ENCODE measurements at places on chromosomes 7 and 10. TPM values are rescaled to one million over a fixed set of nuclear protein-coding genes. Genes with fewer than 3 reads are reported as not detected.

DNA sequence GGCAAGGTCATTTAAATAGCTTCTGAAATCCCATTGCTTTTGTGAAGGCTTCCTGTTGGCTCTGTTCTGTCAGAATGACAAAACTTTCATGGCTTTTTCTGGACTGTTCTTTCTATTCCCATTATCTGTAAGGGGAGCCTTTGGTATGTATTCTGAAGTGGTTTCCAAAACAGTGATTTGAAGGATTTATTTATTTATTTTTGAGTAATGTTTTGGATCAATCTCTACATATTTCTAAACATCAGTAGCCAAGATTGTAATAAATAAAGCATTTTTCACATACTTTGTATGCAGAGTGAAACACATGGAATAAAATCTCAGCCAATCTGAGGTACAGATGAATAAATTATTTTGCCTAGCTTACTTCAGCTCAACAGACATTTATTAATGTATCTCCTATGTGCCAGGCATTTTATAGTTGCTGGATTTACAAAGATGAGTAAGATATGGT, 121.1 kb downstream of the BBS9 start:
- no peak for ATAC-seq

DNA sequence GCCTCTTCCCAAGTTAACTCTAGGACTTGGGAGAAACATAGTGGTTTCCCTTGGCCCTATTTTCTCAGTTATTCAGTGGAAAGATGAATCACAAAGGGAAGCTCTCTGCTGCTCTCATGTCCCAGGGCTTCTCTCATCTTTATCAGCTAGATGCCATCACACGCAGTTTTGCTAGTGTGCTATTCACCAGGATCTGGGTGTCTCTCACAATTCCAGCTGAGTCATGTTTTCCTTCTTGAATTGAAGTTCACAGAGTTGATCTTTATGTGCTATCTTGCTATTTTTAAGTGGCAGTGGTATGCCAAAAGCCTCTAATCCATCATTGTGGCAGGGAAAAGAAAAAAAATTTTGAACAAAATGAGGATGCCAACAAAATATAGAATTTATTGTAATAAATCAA, 101.3 kb downstream of the TWIST1 start:
- ATAC-seq = no peak

- peak; percentile 92 for ATAC-seq
These were observed 24.0 kb downstream of the CCSER2 start for GRCh38 chr10:84352251-84352842.

- ATAC-seq = peak; percentile 64
These were observed 197.2 kb downstream of the CRPPA start for GRCh38 chr7:16223963-16224707.

DNA sequence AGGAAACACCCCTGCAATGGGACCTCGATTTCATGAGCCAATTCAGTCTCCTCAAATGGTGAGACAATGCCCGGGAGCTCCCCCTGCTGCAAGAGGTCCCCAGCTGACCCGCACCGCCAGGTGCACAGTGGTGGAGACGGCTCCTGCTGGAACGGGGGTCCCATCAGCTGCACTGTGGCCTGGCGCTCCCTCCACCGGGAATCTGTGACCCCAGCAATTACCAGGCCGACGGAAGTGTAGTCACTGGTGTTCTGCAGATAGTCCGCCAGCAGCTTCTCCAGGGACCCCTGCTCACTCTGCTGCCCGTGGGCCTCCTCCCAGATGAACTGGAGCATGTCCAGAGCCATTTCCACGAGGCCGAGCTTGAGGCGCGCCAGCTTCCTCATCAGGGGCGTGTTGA, 64.9 kb upstream of the NKX6-2 start:
- ATAC-seq = no peak

DNA sequence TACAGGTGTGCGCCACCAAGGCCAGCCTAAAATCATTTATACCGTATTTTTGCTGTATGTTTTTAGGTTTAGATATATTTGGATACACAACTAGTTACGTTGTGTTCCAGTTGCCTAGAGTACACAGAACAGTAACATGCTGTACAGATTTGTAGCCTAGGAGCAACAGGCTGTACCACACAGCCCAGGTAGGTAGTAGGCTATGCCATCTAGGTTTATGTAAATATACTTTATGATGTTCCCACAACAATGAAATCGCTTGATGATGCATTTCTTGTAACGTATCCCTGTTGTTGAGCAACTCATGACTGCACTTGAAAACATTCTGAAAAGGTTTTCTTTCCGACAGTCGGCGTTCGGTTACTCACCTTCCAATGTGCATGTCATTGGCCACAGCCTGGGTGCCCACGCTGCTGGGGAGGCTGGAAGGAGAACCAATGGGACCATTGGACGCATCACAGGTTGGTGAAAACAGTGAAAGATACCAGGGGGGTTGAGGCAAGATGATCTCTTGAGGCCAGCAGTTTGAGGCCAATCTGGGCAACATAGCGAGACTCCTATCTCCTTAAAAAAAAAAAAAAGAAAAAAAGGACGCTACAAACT, 7.7 kb downstream of the PNLIP start:
- ATAC-seq = no peak

DNA sequence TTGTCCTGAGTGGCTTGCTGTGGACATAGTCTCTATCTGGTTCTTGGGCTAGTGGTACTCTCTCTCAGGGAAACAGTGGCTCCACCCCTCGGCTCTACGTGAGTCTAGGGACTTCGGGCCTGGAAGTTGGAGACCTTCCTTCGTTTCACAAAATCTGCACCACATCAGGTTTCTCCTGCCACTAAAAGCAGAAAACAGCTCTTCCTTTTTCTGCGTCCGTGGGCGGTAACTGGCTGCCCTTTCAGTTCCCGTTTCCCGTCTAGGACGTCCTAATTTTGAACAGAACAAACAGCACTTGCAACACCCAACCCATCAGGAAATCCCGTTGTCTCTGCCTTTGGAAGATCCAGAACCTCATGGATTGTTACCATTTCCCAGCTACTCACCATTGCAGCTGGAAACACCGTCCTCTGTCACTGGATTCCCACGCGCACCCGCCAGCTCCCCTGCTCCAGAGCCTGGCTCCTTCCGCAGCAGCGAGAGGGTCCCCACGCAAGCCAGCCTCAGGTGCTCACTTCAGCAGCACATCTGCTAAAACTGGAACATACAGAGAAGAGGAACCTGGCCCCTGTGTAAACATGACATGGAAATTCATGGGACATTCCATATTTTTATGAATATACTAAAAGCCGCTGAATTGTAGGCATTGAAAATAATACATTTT, 311.4 kb upstream of the AKR1E2 start:
- no peak for ATAC-seq

- no peak for ATAC-seq
These were observed 2.9 kb downstream of the HKDC1 start for GRCh38 chr10:69223028-69223342.

DNA sequence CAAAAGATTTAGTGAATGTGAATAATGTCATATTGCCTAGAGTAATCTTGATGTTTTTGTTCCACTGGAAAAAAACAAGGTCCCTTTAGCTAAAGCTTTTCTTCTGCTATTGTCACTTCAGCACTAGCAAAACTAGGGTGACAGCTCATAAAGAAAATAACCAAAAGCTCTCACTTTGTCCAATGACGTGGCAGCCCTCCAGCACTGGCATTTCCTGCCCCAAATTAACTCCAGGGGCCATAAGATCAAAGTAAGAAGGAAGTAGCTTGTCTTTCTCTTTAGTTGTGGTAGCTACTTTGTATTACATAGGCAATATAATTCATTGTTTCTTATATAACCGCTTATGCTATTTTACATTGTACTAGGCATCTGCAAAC, 47.3 kb downstream of the LRRN3 start:
- ATAC-seq = peak; percentile 97

DNA sequence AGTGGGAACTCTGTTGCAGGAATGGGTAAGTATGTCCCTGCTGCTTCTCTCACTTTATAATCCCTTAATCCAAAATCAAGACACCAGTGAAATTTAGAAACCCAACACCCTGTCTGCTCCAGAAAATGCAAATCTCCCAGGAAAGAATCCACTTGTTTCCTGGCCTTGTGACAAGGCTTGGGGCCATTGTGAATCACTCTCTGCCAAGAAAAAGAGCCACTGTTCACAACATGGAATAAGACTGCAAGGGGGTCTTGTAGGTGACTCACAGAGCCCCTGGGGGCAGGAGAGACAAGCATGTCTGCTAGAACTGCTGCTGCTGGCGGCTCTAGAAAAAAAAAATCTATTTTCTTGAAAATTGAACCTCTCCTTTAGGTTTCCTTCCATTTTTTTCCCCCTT, 191.2 kb downstream of the SORCS1 start:
- ATAC-seq = no peak

- no peak for ATAC-seq
These were observed 43.0 kb downstream of the ADCY1 start for GRCh38 chr7:45617166-45617565.

DNA sequence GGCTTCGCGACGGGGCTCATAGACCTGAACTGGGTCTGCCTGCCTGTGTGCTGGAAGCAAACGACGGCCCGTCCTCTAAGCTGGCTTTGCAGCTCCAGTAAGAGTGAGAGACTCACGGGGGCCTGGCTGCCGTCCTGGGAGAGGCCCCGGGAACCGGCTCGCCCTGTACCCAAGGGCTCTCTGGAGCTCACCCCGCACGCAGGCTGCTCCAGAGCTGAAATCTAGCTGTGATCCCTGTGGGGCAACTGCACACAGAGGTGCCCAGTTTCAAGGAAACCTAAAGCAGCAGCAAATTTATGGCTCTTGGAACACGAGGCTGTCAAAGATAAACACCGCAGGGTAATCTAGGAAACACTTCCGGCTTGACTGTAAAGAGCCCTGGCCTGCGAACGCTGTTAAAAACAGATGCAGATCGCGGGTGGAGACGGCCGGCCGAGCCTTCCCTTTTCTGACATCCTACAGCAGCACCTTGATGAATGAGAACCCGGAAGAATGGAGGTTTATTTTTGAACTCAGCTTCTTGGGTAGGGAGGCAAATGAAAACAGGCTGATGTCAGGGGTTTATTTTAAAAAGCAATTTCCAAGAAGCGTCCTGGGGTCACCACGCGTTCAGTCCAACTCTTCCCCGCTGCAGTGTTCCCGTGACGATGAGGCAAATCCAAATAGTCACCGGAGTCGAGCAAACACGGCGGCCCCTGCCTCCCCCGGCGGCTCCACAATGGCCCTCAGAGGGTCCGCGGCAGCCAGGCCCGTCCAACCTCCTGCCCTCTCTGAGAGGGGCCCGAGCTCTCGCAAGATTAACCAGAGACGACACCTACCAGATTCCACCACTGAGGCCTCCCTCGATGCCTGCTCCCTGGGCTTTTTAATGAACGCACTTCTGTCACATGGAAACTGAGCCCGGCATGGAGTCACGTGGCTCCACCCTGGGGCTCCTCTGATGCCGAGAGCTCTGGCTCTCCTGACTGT, 29.6 kb downstream of the AMZ1 start:
- ATAC-seq = no peak

DNA sequence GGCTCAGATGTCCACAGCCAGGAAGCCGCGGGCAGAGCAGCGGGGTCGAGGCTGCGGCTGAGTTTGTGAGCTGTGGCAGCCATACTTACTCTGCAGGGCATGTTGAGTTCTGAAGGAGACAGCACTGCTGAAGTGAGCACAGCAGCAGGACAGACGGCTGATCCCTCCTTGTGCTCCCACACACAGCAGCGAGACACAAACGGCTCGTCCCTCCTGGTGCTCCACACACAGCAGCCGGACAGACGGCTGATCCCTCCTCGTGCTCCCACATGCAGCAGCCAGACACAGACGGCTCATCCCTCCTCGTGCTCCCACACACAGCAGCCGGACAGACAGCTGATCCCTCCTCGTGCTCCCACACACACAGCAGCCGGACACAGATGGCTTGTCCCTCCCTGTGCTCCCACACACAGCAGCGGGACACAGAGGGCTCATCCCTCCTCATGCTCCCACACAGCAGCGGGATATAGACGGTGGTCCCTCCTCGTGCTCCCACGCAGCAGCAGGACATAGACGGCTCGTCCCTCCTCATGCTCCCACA, 305.1 kb downstream of the PTPRN2 start:
- no peak for ATAC-seq

GRCh38 chr7:91569728-91570457, 305.7 kb downstream of the FZD1 start:
- no peak for ATAC-seq

GRCh38 chr10:69567920-69568319, 5.3 kb downstream of the NEUROG3 start:
- ATAC-seq = no peak

DNA sequence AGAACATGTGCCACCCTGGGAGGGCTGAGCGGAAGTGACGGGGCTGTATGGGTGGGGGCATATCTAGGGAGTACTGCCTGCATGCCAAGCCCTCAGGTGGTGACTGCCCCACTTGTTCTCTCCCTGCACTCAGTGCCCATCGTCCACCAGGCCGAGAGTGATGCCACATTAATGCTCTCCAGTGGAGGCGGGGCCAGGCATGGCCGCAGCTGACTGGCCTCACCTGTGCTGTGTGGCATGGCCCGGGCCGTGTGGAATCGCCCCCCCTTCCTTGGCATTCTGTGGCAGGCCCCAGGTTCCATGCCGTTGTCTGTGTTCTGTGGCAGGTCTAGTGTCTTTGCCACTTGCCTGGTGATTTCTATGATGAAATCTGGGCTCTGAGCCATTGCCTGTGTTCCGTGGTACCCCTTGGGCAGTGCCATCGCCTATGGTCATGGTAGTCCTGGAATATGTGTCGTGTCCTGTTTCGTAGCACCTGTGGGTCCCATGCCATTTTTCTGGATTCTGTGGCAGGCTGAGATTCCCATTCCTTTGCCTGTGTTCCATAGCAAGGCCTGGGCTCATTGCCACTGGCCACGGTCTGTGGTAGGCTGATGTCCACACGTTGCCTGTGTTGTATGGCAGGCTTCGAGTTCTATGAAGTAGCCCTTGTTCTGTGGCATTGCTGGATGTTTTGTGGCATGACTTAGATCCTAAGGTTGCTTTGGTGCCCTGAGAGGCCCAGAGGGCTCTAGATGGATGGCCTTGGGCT, 8.9 kb downstream of the FLNC start:
- no peak for ATAC-seq

GRCh38 chr10:124366343-124366742, 52.4 kb downstream of the OAT start:
- no peak for ATAC-seq

- ATAC-seq = no peak
These were observed 28.9 kb downstream of the PON1 start for GRCh38 chr7:95295397-95295796.

GRCh38 chr7:86645225-86645608, 1.5 kb downstream of the GRM3 start:
- no peak for ATAC-seq

- no peak for ATAC-seq
These were observed 2.3 kb upstream of the SMIM30 start for GRCh38 chr7:113120647-113121046.

- ATAC-seq = peak; percentile 78
These were observed 29.7 kb downstream of the STN1 start for GRCh38 chr10:103888113-103888841.

SERPINE1 gene
- 4.5 TPM for total RNA-seq

GFRA1 gene
- not detected for total RNA-seq

WIPF3 gene
- total RNA-seq = not detected

CNNM1 gene
- 1.0 TPM for total RNA-seq

ZP3 gene
- total RNA-seq = 3.4 TPM

PYROXD2 gene
- 7.0 TPM for total RNA-seq

GNGT1 gene
- total RNA-seq = not detected

GARIN1A gene
- total RNA-seq = 1.8 TPM

LAMB4 gene
- total RNA-seq = not detected

PDK4 gene
- total RNA-seq = not detected

HECW1 gene
- total RNA-seq = not detected

Data from activated T-helper 17 cell treated with anti-CD3 and anti-CD28 coated beads, Interleukin-2, amount 50 U/mL, for 72 hours (primary cell).